Stimulated activated CD8-positive, alpha-beta memory T cell treated with anti-CD3 and anti-CD28 coated beads, Interleukin-15, amount 100 ng/mL, for 24 hours (primary cell): ENCODE measurements at places on chromosomes 2 and 18.

- no peak for DNase-seq
These were observed 59.2 kb upstream of the FZD7 start for GRCh38 chr2:201974171-201975100.

- DNase-seq = no peak
These were observed 1.2 kb downstream of the SULT1C3 start for GRCh38 chr2:108240966-108241365.

DNA sequence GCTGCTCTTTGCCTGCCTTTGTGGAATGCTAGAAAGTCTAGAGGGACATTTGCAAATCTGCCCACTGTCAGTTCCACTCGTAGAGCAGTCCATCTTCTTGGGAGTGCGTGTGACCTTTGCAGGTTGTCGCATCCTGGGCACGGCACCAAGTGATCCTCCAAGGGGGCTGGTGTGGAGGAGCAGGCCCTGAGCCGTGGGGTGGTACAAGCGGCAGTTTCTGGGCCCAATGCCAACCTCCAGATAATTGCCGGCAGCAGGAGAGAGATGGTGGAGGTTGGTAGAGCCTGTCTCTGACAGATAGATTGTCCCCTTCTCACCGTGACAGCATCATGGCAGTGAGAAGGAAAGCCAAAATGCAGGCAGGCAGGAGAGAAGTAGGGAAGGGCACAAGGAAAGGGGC lies 150.7 kb upstream of the SLC14A2 start:
- no peak for DNase-seq

DNA sequence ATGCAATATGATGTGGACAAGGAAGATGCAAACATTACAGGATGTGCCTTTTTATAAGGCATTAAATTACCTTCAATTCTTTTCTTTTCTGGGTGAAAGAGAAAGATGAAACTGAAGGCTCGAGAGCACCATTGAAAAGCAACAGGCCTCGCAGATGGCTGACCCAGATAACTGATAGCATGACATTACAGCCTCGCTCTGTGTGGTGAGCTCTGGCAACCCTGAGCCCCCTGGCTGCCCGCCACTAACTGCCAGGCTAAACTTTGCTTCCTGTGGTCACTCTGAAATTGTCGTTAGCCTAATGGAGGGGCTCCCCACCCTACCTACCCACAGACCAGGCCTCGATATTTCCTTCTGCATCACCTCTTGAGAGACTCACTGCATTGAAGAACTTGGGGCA lies 516.8 kb upstream of the FANCL start:
- DNase-seq = no peak

GRCh38 chr2:70816726-70817125 lies 3.7 kb downstream of the CLEC4F start:
- no peak for DNase-seq

DNA sequence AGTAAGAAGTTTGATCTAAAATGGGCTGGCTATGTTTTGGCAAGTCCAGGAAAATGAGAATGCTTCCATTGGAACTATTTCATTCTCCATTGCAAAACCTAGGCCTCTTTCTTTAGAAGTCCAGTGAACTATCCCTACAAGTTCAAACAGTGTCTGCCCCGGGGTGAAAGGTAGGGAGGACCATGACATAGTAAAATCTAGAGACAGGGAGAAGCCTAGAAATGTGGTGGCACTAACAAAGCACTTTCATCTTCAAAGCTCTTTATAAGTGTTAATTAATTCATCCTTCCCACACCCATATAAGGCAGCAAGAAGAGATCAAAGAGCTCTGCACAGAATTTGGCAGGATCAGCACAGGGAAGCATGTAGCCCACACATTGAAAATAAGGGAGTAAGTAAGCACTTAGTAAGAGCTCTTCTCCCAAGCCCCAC lies 214.5 kb downstream of the IRS1 start:
- DNase-seq = no peak
